ENCODE measurements at places on chromosomes 6 and 20.

- no peak for DNase-seq
Observed at GRCh38 chr6:7911345-7911725, 747 bp upstream of the TXNDC5 start.

DNA sequence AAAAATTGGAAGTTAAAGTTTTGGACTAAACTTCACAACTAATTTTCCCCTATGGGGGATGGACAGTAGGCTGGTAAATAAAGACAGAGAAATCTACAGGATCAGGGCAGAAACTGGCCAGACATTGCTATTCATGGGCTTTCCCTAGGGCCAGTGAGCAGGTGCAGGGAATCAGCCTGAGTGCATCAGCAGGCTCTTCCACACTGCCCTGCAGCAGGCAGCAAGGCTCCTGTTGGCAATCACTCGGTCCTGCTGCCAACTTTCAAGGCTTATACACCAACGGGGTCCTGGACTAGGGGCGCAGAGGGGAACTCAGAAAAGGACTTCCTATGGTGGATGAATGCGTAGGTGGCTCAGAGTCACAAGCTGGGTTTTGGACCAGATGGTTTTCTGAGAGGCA is 59.8 kb upstream of the NHSL1 start:
- DNase-seq = no peak

DNA sequence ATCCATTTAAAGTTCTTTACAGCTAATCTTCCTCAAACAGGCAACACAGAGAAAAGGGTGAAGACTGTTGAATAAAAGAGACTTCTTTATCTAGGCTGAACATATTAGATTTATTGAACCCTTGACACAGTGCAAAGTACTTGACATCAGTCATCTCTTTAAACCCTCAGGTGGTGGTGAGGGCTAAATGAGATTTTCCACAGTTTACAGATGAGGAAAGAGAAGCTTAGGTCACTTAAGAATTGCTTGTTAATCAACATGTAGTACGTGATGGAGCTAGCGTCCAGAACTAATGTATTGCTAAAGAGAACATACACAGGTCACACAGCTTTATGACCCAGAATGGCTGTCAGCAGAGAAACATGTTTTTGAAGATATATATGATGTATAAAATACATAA is 193.4 kb upstream of the LAMP5 start:
- DNase-seq = no peak

DNA sequence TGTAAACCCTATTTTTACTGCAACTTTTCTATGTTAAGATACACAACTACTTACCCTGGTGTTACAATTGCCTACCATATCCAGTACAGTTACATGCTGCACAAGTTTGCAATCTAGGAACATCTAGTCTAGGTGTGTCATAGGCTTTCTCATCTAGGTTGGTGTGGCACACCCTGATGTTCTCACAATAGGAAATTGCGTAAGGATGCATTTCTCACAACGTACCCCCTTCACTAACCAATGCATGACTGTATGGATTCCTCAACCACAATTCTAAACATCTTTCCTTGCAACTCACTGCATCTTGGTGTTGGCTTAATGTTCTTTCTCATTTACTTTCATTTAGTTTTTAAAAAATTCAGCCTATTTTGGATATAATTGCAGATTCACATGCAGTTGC is 31.6 kb downstream of the GJA10 start:
- no peak for DNase-seq

Measured in WERI-Rb-1 (cell line).